ENCODE measurements at places on chromosomes 12 and 14.

- no peak for DNase-seq
Measured at GRCh38 chr12:68602720-68603119, 8.0 kb upstream of the RAP1B start.

DNA sequence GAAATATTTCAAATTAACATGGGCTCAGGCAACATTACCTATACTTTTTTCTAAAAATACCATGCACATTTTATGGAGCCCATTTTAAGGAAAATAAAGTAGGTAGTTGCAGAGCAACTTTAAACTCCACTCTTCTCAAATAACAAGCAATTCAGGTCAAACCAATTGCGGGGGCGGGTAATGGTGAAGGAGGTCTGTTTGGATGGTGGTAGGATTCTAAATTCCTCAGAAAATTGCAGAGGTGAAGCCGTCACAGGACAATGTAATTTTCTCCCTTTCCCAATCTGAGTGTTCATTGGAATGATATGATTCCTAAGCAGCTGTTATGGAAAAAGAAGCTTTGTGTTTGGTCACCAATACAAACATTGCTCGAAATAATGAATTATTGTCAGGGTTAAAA lies 11.6 kb downstream of the PKP2 start:
- DNase-seq, result no peak

GRCh38 chr14:97943619-97944018 lies 1146.4 kb downstream of the VRK1 start:
- no peak for DNase-seq

DNA sequence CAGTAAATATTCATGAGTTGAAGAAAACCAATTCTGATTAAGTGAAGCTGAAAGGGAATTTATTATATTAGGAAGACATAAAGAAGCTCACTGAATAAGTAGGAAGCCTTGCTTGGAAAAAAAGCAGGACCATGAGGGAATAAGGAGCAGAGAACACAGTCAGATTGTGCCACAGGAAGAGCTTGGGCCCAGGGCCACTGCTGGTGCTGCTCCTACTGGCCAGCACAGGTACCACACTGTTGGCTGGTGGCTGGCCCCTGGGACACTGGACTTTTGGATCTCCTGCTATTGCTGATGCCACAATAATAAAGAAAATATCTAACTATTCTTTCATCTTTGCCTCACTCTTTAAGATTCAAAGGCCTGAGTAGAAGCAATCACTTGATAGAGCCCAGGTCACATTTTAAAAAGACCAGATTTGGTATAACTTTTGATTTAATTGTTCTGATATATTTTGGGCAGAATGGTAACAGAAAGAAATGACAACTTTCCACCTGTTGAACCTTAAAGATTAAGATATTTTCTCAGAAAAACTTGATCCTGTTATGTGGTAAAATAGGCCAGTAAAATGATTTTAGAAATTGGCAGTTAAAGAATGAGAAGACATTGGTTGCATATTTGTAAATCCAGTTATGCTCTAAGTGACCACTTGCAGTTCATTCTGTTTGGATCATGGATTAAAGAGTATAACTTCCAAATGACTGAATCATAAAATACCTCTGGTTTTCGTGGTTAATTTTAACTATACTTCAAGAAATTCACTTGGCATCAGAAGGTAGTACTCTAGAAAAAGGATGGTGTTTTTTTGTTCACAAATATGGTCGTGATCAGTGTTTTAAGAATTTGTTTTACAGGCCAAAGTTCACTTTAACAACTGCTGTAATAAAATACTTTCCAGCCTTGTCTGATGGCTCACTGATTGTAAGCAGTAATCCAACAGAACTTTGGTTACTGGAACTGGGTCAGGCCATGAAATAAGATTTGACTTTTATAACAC lies 68.3 kb downstream of the DERA start:
- DNase-seq, result no peak

DNA sequence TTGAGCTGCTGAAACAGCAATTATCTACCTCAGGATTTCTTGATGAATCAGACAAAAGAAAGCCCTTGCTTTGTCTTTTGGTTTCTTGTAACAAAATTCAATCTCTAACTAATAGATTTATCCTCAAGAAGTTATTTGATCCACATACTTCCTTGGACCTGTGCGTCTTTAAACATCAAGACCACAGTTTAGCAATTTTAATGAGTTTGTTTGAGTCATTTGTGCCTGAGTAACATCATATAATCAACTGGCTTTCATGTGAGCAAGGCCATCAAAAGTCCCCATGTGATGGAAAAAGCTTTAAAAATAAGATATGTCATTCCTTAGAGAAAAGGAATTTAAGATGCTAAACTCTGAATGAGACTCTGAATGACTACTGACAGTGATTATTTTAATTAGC lies 52.3 kb downstream of the KCNC2 start:
- DNase-seq, result no peak

GRCh38 chr14:104239185-104239775 lies 100.9 kb downstream of the KIF26A start:
- no peak for DNase-seq

- no peak for DNase-seq
Measured at GRCh38 chr14:71474301-71475265, 457.6 kb upstream of the RGS6 start.

- DNase-seq, result no peak
Measured at GRCh38 chr12:116366824-116367223, 89.3 kb upstream of the MED13L start.

- no peak for DNase-seq
Measured at GRCh38 chr14:65206448-65207096, 104.3 kb upstream of the MAX start.

- no peak for DNase-seq
Measured at GRCh38 chr12:7142056-7142644, 12.0 kb downstream of the CLSTN3 start.

DNA sequence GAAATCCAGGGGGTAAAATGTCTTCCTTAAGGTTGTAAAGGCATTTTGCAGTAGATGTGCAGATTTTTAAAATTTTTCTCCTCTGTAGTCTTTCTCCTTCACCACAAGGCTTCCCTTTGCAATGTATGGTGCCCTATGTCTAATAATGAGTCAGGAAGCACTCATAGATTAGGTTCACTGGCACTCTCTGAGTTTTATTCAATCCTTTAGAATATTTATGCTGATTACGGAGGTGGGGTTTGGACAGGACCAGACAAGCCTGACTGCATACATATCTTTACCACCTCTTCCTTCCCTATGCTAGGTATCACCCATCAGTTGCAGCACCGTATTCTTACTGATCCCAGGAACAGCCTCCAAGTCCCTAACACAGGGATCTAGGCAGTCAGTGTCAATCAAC lies 99.5 kb downstream of the NEDD1 start:
- DNase-seq, result no peak

DNA sequence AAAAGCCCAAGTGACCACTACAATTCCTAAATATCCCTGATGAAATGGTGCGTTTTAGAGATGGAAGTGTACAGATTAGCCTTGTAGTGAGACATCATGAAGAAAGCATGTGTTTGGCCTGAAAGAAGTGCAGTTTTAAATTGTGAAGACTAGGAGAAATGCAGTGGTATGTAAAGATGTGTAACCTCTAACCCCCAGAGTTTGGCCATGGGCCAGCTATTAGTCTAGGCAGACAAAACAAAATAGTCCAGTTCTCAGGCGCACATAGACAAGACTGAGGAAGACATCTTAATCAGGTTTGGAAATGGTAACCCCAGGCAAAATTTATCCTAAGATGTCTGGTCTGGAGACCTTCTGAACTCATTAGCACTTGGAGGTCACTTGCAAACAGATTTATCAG lies 23.4 kb downstream of the WBP11 start:
- DNase-seq, result no peak

DNA sequence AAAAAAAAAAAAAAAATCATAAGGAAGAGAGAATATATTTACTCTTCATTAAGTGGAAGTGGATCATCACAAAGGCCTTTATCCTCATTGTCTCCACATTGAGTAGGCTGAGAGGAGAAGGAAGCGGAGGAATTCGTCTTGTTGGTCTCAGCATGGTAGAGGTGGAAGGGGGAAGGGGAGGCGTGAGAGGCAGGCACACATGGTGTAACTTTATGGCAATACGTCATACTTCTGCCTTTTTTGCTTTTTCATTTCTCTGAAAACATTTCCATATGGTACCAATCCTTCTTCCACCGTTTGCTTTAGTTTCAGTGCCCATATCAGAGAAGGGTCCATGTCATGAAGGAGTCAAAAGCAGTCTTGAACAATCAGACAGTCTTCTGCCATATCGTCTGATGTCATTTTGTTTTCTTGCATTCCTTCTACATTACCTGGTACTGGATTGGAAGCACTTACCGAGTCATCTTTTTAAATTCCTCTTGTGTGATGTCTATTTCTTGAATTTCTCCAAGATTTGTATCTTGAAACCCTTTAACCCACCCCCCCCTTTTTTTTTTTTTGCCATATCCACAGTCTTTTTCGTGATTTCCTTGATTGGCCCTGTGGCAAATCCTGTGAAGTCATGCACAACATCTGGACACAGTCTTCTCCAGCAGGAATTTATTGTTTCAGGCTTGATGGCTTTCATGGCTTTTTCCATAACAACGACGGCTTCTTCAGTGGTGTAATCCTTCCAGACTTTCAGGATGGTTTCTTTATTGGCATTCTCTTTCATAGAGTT lies 8.9 kb downstream of the FUT8 start:
- no peak for DNase-seq

DNA sequence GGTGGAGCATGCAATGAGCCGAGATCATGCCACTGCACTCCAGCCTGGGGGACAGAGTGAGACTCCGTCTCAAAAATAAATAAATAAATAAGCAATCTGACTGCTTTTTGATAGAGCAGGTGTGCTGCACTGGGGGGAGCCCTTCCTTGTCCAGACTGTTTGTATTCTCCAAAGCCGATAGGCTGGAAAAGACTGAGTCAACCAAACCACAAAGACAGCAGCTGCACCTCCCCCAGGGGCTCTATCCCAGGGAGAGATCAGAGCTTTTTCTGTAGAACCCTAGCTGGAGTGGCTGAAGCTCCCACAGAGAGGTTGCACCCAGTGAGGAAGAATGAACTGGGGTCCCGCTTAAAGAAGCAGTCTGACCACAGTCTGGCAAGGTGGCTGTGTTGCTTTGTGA lies 45.8 kb upstream of the LALBA start:
- DNase-seq, result no peak

DNA sequence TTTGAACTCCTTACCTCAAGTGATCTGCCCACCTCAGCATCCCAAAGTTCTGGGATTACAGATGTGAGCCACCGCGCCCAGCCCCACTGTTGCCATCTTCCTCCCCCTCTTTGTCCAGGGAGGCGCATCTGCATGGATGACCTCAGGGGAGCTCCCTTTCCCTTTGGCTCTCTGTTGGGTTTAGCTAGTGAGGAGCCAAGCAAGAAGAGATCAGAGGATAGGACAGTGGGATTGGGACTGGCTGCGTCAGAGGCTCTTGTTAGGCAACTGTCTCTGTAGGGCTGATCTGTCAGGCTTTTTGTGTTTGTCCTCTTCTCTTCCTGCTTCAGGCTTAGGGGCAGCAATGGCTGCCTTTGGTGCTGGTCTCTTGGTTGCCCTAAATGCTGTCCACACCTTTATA lies 8.5 kb upstream of the IFT81 start:
- DNase-seq, result no peak

- no peak for DNase-seq
Measured at GRCh38 chr12:27285403-27285802, 41.3 kb downstream of the STK38L start.

- no peak for DNase-seq
Measured at GRCh38 chr14:65805113-65805473, 392.6 kb downstream of the FUT8 start.

DNA sequence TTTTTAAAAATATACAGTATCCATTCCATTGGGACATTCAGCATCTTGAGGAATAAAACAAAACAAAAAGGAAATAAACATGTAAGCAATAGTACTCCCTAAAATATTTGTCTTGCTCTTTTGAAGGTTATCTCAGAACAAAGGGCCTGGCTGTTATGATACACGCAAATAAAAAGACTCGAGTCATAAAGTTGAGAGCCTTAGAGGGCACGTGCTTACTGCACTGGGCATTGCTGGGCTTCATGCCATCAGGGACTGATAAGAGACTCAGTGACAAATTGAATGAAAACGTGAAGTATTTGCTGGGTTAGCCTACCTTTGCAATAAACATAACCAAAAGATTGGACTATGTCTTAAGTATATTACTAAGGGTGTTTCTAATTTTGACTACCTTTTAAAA lies 118.9 kb downstream of the SLC35F4 start:
- no peak for DNase-seq

GRCh38 chr12:109953656-109954055 lies 42.5 kb downstream of the GIT2 start:
- no peak for DNase-seq

DNA sequence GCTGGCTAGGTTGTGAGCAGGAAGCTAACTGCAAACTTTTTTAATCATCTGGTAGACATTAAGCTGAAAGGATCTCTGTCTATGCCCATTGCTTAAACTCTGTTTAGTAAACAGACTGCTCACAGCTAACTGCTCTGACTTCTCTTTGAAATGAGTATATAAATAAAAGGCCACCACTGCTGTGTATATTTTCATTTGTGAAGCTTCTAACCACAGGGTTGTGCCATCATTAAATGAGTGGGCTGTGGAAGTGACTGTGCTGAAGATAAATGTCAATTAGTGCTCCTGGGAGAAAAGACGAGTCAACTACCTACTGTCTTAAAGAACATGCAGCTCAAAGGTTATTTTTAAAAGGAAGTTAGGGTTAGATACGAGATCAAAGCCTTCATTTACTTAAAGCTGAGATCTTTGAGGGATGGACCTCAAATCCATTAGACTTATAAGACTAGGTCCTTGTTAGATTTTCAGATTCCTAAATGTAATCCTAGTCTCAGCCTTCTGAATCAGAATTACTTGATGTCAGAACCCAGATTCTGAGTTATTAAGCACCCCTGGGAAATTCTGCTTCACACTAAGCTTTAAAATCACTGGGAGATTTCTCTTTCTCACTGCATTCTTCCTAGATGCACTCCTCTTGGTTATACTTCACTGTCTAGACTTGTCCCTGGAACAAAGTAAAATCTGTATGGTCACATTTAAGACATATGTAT lies 213.1 kb upstream of the FLRT2 start:
- no peak for DNase-seq

DNA sequence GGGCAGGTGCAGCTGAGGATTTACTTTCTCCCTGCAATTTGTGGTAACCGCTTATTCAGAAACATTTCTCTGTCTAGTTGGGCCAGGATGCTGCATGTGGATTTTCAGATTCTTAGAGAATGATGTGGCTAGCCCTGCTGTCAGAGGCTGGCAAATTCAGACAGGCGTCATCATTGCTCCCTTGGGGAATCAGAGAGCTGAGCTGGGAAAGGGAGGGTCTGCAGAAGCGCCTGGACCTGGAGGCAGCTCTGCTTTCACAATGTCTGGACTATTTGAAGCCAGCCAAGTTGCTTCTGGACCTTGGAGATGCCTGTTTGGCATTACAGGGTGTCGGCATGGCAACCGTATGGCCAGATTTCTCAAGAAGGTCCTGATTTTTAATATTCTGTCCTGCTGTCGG lies 3.4 kb downstream of the GALNT16 start:
- no peak for DNase-seq

DNA sequence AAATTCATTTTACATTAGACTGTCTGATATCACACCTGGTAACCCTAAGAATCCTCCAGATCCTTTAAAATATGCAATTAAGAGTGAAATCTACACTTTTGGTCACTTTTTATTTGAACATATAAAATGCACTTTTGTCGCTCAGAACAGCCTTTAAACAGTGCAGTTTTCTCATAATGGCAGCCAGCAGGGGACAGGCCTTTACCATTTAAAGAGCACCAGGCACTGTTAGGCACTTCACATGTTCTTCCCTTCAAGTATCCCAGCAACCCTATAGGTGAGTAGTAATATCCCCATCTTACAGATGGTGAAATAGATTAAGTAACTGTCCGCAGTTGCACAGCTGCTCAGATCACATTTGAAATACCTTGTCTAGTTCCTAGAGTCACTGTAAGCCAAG lies 11.3 kb upstream of the SAMD4A start:
- no peak for DNase-seq

All from C1 segment of cervical spinal cord (tissue), 14 donors.